Colonic mucosa (tissue), 4 donors: ENCODE measurements at places on chromosomes 4 and X.

DNA sequence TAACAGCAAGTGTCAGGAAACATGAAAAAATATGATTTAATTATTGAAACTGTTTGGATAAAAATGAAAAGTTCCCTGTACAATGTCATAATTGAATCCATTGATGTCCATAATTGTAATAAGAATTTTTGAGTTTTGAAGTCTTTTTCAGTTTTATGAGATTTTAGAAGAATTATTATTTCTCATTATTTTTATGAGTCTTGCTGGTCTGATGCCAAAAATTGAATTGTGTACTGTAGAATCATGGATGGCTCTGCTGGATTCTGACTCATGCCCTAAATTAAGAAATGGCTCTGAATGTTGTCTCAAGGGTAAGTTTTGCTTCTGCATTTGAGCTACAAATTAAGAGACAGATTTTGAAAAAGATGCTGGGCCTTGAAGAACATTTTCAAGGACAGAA is 132.8 kb upstream of the MAP9 start:
- no peaks in the 10 kb centered on the region for H3K27me3 ChIP-seq
- no peak overlapping the region for H3K4me3 ChIP-seq
- H3K36me3 ChIP-seq: no peaks in the 10 kb centered on the region
- no peak for DNase-seq
- H3K27ac ChIP-seq: no peak overlapping the region

DNA sequence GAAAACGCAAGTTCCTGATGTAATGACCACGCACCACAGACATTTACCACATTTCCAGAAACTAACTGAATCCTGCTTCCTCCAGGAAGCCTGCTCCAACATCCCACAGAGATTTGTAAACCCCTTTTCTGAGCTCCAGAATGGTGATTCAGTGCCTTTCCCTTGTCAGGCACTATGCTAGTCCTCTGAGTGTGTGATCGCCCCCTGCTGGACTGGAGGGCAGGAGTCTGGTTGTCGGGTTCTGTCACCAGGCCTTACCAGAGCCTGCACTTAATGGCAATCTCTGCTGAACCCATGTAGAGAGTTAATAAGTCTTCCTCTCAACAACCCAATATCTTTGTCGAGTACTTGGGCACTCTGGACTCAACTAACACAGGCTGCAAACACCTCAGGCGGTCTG is 14.5 kb upstream of the KDM5C start:
- no peaks in the 10 kb centered on the region for H3K36me3 ChIP-seq
- no peak for DNase-seq
- H3K4me1 ChIP-seq: no peaks in the 10 kb centered on the region
- H3K27ac ChIP-seq: no peak overlapping the region
- H3K4me3 ChIP-seq: no peak overlapping the region
- H3K27me3 ChIP-seq: no peaks in the 10 kb centered on the region

DNA sequence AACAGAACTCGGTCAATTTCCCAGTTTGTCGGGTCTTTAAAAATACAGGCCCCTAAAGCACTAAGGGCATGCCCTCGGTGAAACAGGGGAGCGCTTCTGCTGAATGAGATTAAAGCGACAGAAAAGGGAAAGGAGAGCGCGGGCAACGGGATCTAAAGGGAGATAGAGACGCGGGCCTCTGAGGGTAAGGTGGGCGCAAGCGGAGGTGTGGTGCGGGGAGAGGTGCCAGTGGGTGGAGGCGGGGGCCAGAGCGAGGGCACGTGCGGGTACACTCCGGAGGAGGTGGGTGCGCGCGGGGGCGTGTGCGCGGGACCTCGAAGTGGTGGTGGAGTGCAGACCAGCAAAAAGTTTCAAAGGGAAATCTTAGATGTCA is 787 bp upstream of the TET2 start:
- DNase-seq: peak; percentile 49
- no peaks in the 10 kb centered on the region for H3K27me3 ChIP-seq
- peak overlapping the region; percentile 76 for H3K27ac ChIP-seq
- no peaks in the 10 kb centered on the region for H3K36me3 ChIP-seq
- no peaks in the 10 kb centered on the region for H3K4me1 ChIP-seq
- peak overlapping the region; percentile 72 for H3K4me3 ChIP-seq

- no peak for DNase-seq
- no peaks in the 10 kb centered on the region for H3K4me1 ChIP-seq
- no peaks in the 10 kb centered on the region for H3K27me3 ChIP-seq
Measured at GRCh38 chr4:186168750-186169149, 22.6 kb upstream of the CYP4V2 start.

DNA sequence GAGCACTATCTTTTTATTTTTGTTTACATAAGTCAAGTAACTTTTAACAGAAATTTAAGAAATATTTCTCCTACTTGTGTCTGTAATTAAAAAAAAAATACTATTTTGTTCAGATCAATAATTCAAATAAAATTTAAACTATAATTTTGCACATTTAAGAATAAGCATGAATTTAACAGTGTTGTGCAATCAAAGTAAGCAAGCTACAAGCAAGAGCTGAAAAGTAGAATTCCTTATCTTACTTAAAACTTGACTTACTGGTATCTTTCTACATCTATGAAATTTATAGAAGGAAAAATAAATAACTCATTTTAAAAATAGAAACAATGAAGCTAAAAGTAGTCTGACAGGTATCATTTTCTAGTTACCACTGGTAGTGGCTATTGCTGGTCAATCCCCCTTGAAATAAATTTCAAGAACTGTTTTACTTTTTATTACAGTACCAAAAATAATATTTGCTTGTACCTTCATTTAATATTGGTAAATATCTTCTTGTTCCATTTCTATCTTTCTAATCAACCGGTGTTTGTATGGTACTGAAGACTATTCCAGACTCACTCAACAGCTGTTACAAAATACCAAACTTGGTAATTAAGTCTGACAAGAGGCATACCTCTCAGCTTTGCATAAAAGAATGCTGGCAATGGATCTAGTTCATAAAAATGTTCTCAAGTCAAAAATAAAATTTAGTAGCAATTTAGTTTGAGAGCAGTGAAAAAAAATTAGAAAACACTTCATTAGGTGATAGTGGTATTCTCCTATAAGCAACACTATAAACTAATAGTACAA is 62.2 kb downstream of the NOCT start:
- no peaks in the 10 kb centered on the region for H3K36me3 ChIP-seq
- no peak overlapping the region for H3K4me3 ChIP-seq
- no peaks in the 10 kb centered on the region for H3K27me3 ChIP-seq

GRCh38 chr4:74682567-74683359 is 111.6 kb downstream of the BTC start:
- H3K4me3 ChIP-seq: no peak overlapping the region
- H3K27me3 ChIP-seq: no peaks in the 10 kb centered on the region
- H3K4me1 ChIP-seq: no peaks in the 10 kb centered on the region
- no peak for DNase-seq
- no peaks in the 10 kb centered on the region for H3K36me3 ChIP-seq

GRCh38 chrX:56310581-56310980 is 78.4 kb downstream of the KLF8 start:
- H3K27ac ChIP-seq: no peak overlapping the region
- DNase-seq: no peak
- no peak overlapping the region for H3K4me3 ChIP-seq
- H3K4me1 ChIP-seq: no peaks in the 10 kb centered on the region
- H3K36me3 ChIP-seq: no peaks in the 10 kb centered on the region

DNA sequence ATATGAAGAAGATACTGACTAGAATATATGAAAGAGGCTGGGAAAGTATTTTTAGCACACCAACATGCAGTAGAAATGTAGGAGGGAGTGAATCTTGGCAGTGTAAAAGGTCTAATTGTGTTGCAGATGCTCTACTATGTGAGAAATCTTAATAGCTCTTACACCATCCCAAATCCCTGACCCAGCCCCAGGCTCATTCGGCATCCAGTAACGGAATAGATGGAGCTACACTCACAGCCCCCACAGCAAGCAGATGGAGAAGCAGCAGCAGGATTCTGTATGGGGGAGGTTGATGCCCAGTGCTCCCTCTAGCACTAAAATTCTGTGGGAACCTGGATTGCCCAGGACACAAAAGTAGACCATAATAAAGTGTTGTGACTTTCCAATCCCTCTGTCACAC is 153.2 kb upstream of the PRDX4 start:
- no peak for DNase-seq
- H3K27ac ChIP-seq: no peak overlapping the region
- no peaks in the 10 kb centered on the region for H3K4me1 ChIP-seq
- no peaks in the 10 kb centered on the region for H3K36me3 ChIP-seq

GRCh38 chr4:154064244-154064643 is 275.4 kb upstream of the SFRP2 start:
- H3K4me3 ChIP-seq: no peak overlapping the region
- DNase-seq: no peak
- no peaks in the 10 kb centered on the region for H3K4me1 ChIP-seq
- H3K36me3 ChIP-seq: no peaks in the 10 kb centered on the region
